Muscle of leg (tissue), 16 donors: ENCODE measurements at places on chromosomes 11 and 22. TPM values are rescaled to one million over a fixed set of nuclear protein-coding genes. Genes with fewer than 3 reads are reported as not detected.

KRTAP5-11 gene
- not detected for total RNA-seq

MRGPRE gene
- not detected for total RNA-seq

OR2AG2 gene
- total RNA-seq = 0.04 TPM

DNA sequence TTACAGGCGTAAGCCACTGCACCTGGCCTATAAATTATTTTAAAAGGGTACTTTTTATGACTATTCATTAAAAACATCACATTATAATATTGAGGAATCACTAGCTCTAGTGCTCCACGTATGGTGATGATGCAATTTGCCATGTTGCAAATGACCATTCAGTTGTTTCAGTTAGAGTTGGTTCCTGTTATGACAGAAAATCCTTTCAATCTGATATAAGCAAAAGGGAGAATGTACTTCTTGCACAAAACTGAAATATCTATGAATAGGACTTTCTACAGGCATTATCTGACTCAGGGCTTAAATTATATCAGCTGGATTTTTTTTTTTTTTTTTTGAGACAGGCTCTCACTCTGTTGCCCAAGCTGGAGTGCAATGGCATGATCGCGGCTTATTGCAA lies 45.6 kb upstream of the RRM1 start:
- no peak for DNase-seq

DNA sequence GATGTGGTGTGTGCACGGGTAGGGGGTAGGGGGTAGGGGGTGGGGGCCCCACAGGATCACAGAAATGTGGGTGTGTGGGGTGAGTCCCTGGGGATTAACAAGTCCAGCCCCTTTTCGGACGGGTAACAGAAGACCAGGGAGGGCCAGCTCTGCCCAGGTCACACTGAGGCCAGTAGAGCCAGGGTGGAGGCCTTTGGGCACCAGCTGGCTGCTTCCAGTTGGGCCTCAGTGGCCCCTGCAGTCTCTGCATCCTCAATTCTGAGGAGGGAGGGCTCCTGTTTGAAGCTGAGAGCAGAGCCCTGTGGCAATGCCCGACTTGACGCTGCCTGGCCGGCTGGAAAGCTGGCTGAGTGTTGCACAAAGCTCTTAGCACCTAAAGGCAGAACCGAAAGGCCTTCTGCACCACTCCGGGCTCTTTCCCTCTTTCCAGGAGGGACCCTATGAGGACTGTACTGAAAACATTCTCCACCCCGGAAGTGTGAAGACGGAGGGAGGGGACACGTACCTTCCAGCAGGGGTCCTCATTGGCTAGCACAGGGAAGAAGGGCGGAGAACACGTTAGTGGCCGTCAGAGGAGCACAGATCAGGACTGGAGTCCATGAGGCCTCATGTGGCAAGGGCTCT lies 120.4 kb downstream of the PHF21B start:
- DNase-seq = no peak

NEFH gene
- 0.58 TPM for total RNA-seq
